ENCODE measurements at places on chromosomes 16 and 17.

DNA sequence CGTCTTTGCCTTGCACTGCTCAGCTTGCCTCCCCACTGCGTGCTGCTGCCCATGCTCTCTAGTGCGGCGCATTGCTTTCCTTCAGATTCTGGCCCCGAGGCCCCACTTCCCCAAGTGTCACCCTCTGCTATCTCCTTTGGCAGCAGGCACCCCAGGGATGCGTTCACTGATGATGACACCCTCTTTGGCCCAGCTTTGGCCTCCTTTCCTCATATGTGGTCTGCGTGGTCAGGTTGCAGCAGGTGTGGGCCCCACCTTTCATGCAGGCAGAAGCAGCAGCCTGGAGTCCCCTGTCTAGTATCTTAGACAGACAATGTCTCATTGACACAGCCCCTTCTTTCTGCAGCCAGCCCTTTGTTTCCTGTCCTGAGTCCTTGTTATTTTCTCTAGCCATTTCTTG lies 4.8 kb upstream of the CCL3 start:
- no peak for DNase-seq

- DNase-seq, result no peak
Measured at GRCh38 chr17:45819632-45820031, 25.0 kb upstream of the SPPL2C start.

DNA sequence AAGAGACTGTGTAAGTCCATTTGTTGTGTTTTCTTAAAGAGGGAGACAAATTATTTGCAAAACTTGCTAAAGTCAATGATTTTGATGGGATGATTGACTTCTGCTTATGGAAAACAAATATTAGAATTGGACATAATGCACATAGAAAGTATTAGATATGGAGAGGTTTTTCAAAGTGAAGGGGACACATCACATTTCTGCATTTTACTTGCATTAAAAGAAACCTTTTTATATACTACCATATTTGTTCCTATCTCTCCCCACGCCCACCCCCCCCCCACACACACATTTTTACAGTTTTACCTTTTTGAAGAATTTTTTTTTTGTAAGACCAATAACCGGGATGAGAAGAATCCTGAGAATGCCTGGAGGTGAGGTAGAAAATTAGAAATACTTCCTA lies 8.6 kb upstream of the OR4D2 start:
- no peak for DNase-seq

DNA sequence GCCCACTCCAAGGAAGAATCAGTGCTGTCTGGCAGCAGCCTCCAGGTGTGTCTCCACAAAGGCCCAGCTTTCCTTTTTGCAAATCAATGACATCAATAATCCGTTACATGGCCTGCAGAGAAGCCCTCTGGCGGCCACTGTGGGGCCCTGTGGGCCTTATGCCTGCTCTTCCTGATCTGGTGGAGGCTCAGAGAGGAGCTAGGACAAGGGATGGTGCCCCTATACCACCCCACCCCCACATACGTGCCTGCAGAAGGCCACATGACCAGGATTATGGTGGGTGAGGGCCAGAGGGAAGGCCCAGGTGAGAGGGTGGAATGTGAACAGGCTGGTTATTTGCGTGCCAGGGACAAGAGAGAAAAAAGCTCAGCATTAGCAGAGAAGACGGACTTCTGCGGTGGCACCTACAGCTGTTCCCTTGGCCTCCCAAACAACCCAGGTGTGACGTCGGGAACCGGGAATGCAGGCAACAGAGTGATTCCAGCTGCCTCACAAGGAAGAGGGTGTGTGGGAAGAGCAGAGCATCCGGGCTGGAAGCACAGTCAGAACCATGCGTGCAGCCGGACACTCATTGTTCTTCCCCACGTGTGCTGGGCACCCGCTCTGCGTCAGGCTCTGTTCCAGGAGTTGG lies 22.5 kb downstream of the EIF4A3 start:
- DNase-seq, result peak; percentile 64

DNA sequence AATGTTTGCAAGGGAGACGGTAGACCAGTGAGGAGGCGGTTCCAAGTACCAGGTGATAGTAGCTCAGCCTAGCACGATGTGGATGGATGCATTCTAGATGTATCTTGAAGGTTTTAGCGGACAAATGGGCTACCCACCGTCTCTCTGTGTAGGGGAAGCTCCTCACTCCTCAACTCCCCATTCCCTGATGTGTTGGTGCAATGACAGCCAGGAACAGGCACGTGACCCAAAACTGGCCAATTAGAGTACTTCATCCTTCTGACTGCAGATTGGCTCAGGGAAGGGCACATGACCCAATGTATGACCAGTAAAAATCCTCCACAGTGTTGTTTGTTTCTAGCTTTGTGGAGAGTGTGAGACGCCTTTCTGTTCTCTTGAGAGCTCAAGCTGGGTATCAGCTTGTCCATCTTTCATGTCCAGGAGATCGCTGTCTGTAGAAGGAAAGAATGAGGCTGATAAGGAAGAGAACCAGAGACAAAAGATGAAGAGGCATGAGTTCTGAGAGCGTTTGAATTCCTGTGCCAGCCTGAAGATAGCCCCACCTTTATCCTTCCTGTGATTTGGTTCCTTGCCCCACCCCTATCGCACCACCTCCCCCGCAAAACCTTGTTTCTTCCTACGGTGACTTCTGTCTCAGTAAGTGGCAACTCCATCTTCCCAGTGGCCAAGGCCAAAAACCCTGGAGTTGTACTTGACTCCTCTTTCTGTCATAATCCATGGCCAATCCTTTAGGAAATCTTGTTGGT lies 2.3 kb upstream of the BORCS6 start:
- no peak for DNase-seq

- no peak for DNase-seq
Measured at GRCh38 chr17:48022901-48023300, 14.7 kb downstream of the COPZ2 start.

All from iPS DF 19.7 (cell line).